ENCODE measurements at places on chromosomes 13 and 19.

DNA sequence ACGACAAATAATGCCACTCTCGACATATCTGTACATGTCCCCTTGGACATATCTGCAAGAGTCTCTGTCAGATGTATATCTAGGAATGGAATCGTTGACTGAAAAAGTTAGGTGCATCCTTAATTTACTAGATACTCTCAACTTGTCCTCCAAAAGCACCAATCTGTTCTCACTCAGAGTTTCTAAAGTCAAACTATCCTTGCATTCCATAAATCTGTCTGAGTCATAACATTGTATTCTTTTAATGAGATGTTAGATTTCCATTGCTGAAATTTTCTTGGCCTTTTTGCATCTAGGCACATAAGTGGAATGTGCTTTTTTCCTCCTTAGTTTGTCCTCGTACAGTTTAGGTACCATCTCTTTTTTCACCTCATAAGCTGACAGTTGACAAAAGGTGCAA is 139.8 kb downstream of the PTPRS start:
- DNase-seq, result no peak

GRCh38 chr19:8965887-8966286 is 44.3 kb downstream of the MUC16 start:
- no peak for DNase-seq

DNA sequence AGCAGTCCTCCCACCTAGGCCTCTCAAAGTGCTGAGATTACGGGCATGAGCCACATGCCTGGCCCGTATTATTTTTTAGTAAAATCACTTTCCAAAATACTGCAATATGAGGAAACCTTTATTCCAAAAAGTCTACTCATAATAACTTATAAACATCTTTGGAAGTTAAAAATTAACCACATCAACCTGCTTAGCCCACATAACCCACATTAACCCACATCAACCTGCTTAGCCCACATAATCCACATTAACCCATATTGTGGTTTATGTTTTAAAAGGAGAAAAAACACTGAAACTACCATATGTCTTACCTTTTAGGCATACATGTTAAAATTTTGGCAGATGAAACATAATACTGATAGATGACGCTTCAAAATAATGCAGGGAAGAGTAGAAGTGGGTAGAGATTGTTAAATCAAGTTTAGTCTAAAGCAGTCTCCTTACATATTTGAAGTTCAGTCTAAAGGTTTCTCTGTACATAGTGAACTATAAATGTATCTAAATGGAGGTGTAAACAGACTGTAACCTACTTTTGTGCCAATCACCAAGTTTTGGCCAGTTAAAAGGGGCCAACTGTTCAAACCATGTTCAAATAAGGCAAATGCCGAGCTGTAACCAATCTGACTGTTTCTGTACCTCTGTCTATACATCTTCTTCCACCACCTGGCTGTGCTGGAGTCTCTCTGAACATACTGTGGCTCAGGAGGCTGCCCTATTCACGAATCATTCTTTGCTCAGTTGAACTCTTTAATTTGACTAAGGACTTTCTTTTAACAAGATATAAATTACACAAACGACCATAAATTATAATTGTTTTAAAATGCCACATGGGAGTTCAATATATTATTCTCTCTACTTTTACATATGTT is 14.5 kb downstream of the KPNA3 start:
- DNase-seq, result no peak

DNA sequence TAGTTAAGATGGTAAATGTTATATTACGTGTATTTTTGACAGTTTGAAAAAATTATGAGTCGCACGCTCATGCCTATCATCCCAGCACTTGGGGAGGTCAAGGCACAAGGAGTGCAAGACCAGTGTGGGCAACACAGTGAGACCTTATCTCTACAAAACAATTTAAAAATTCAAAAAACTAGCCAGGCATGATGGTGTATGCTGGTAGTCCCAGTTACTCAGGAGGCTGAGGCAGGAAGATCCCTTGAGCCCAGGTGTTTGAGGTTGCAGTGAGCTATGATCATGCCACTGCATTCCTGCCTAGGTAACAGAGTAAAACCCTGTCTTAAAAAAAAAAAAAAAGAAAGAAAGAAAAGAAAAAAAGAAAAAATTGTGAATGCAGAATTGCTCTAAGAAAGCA is 58.0 kb downstream of the TBC1D4 start:
- DNase-seq, result no peak

GRCh38 chr13:42751693-42752092 is 29.7 kb upstream of the FAM216B start:
- no peak for DNase-seq

- DNase-seq, result no peak
Observed at GRCh38 chr13:73268306-73268705, 209.5 kb downstream of the KLF5 start.

DNA sequence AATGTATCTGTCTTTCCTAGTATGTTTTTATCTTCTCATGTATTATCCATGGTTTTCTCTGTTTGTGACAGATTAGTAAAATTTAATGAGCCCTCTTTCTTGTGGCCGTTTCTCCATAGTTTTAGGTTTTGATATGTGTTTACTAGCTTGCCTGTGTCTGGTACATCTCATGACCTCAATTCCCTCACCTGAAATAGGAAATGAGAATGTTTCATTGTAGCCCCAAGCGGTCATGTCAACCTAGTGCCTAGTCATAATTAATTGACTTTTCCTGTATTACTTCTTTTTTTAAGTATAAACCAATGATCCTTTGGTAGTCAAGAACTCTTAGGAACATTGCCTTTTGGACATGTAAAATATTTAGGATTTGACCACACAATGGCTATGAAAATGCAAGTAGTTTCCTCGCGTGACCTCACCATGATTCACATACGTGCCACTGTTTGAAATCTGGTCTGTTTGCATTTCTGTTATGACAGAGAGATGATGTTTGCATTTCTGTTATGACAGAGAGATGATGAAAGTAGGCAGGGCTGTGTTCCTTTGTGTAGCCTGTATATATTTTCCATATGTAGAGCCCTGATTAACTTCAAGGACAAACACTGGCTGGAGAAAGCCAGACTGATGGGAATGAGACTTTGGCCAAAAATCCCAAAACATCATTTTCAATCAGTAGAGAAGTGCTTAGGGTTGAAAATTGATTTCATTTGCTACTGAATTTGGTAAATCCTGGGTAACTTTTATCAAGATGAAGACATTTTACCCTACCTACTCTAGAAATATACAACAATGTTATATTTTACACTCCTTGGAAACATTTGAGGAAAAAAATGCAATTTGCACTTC is 104.8 kb downstream of the TNFRSF19 start:
- DNase-seq, result no peak

Data from stimulated activated CD4-positive, alpha-beta T cell treated with anti-CD3 and anti-CD28 coated beads, Interleukin-2, amount 100 ng/mL, for 4 hours (primary cell).